Breast epithelium (tissue), 4 donors: ENCODE measurements at places on chromosomes 7 and 10. TPM values are rescaled to one million over a fixed set of nuclear protein-coding genes. Genes with fewer than 3 reads are reported as not detected.
A peak's percentile ranks its signal among the peaks of the same experiment; 100 is the strongest.

GRCh38 chr10:34713875-34714274, 101.2 kb downstream of the PARD3 start:
- H3K27me3 ChIP-seq = no peaks in the 10 kb centered on the region
- no peaks in the 10 kb centered on the region for H3K4me1 ChIP-seq
- peak overlapping the region; percentile 60 for H3K27ac ChIP-seq
- H3K36me3 ChIP-seq = no peaks in the 10 kb centered on the region
- H3K4me3 ChIP-seq = no peak overlapping the region
- no peak for DNase-seq

GRCh38 chr10:47303866-47304265, 3.9 kb downstream of the GDF10 start:
- peaks cover 2% of the 10 kb centered on the region for H3K27me3 ChIP-seq
- H3K27ac ChIP-seq = no peak overlapping the region
- H3K36me3 ChIP-seq = no peaks in the 10 kb centered on the region
- H3K4me3 ChIP-seq = no peak overlapping the region
- DNase-seq = no peak

DNA sequence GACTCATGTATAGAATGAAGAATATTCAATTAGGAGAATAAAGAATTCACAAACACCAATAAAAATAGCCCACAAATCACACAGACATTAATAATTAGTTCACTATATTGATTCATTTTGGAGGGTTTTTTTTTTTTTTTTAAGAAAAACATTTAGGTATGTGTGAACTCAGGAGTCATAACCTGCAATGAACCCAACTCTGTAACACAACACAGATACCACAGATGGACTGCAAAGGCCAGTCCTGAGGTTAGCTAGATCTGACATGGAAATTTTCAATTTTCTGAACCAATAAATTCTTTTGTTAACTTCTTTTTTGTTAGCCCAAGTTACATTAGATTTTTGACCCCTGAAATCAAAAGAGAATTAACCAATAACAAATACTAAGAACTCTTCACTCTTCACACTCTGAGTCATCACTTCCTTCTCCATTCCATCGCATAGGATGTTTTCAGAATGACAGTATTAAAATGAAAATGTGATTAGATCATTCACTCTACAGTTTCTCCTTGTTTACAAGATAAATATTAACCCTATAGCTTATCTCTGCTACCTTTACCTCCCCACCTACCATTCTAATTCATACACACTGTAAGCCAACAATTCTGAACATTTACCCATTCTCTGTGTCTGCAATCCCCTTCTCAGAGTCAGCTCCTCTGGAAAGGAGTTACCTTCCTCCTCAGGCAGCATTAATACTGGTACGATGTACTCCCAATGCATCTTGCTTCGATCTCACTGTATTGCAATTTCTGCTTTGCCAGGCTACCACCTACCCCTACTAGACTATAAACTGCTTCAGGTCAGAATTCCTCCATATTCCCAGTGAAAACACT, 141.5 kb downstream of the LRRN3 start:
- DNase-seq = no peak
- H3K36me3 ChIP-seq = no peaks in the 10 kb centered on the region
- no peaks in the 10 kb centered on the region for H3K4me1 ChIP-seq
- H3K4me3 ChIP-seq = no peak overlapping the region

DNA sequence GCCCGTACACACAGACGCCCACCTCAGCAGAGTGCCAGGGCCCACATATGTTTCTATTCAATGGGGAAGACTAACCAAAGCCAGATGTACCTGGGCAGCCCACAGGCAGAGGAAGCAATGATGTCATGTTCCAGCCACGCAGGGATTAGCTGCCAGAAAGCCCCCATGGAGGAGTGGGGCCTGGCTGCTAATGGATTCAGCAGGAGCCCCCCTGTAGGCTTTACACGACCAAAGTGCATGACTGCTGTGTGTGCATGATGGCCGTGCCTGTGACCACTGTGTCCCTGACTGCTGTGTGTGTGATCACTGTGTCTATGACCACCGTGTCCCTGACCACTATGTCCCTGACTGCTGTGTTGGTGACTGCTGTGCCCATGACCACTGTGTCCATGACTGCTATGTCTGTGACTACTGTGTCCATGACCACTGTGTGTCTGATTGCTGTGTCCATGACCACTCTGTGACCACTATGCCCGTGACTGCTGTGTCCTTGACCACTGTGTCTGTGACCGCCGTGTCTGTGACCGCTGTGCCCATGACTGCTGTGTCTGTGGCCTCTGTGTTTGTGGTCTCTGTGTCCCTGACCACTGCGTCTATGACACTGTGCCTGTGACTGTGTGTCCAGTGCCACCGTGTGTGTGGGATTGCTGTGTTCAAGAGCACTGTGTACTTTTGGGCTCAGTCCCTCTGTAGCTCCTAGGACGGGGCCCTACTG, 409.3 kb downstream of the RPS24 start:
- DNase-seq = no peak
- no peak overlapping the region for H3K4me3 ChIP-seq
- H3K27me3 ChIP-seq = no peaks in the 10 kb centered on the region
- H3K4me1 ChIP-seq = no peaks in the 10 kb centered on the region
- no peak overlapping the region for H3K27ac ChIP-seq

- H3K27ac ChIP-seq = no peak overlapping the region
- H3K4me3 ChIP-seq = no peak overlapping the region
- DNase-seq = no peak
- no peaks in the 10 kb centered on the region for H3K36me3 ChIP-seq
- H3K4me1 ChIP-seq = no peaks in the 10 kb centered on the region
- H3K27me3 ChIP-seq = no peaks in the 10 kb centered on the region
Measured at GRCh38 chr10:6787091-6787490, 207.0 kb upstream of the PRKCQ start.

- H3K4me1 ChIP-seq = no peaks in the 10 kb centered on the region
- H3K27me3 ChIP-seq = no peaks in the 10 kb centered on the region
- no peak overlapping the region for H3K27ac ChIP-seq
- no peak overlapping the region for H3K4me3 ChIP-seq
- H3K36me3 ChIP-seq = no peaks in the 10 kb centered on the region
Measured at GRCh38 chr10:7932301-7933036, 114.2 kb downstream of the TAF3 start.

DNA sequence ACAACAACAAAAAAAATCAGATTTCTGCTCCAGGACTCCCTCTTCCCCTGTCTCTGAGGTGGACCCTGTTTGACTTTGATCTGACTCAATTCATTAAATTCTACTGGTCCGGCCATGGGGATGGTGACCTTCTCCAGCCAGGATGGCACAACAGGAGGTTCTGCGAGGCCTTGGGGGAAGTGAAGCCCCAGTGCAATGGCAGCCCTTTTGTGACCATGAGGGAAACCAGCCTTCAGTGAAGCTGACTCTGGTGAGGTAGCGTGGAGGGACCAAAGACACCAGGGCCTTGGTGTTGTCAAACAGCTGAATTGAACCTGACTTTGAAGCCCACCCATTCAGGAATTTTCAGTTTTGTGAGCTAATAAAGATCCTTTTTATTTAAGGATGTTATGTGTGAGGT, 44.5 kb downstream of the NPTX2 start:
- no peaks in the 10 kb centered on the region for H3K4me1 ChIP-seq
- no peak overlapping the region for H3K27ac ChIP-seq
- no peak for DNase-seq
- no peaks in the 10 kb centered on the region for H3K27me3 ChIP-seq
- H3K4me3 ChIP-seq = no peak overlapping the region

DNA sequence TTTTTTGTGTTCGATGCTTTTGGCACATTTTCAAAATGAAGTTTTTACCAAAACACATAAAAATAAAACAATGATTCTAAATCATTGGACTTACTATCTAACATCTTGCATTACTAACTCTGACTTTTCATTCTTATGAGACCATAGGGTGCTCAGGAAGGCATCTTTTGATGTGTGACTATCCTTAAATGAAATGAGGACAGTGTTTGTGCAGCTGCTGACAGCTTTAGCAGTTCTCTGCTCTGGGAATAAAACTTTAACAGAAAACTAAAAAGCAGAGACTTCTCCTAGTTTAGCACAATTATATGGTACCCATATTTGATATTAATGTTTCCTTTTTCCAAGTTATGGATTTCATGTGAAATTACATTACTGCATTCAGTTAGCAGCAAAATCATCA, 471.6 kb downstream of the ARL4A start:
- no peak for DNase-seq
- no peaks in the 10 kb centered on the region for H3K36me3 ChIP-seq
- no peak overlapping the region for H3K27ac ChIP-seq
- no peak overlapping the region for H3K4me3 ChIP-seq
- H3K27me3 ChIP-seq = no peaks in the 10 kb centered on the region
- H3K4me1 ChIP-seq = no peaks in the 10 kb centered on the region

- peaks cover 8% of the 10 kb centered on the region for H3K4me1 ChIP-seq
- no peaks in the 10 kb centered on the region for H3K36me3 ChIP-seq
- no peaks in the 10 kb centered on the region for H3K27me3 ChIP-seq
- no peak overlapping the region for H3K4me3 ChIP-seq
Measured at GRCh38 chr7:42152329-42153205, 84.4 kb downstream of the GLI3 start.

DNA sequence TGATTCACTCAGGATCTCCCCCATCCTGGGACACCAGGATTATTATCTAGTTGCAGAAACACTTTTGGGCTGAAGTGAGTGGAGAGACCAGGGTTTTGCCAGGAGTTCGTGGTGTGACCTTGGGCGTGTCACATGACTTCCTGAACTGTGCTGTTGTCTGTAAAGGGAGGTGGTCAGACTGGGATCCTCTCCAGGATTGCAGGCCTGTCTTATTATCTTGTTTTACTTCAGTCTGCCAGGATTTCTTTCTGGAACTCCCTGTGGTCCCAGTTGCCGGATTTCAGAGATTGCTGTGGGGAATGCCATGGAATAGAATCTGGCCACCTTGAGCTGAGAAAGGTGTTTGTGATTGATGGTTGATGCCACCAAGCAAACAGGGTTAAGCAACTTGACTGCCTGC, 35.8 kb downstream of the CRCP start:
- no peaks in the 10 kb centered on the region for H3K27me3 ChIP-seq
- H3K27ac ChIP-seq = peak overlapping the region; percentile 78
- no peaks in the 10 kb centered on the region for H3K4me1 ChIP-seq
- no peaks in the 10 kb centered on the region for H3K36me3 ChIP-seq

DNA sequence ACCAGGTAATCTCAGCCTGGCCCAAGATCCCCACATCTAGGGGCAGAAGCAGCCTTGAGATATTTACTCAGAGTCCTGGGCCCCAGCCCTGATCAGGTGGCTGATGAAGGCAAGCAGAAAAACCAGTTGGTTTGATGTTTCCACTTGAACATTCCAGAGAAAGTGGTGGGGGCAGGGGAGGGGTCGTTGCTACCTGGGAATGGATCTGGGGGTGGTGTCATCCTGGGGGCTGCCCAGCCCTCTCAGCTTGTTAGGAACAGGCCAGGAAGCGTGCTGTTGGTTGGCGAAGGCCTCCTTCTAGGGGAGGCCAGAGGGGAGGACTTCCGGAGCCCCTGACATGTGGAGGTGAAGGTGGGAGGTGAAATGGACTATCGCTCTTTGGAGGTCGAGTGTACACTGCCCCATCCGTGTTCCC, 3.7 kb upstream of the ABHD11 start:
- H3K4me3 ChIP-seq = peak overlapping the region; percentile 44
- no peaks in the 10 kb centered on the region for H3K27me3 ChIP-seq
- H3K27ac ChIP-seq = peak overlapping the region; percentile 99
- DNase-seq = peak; percentile 57
- peaks cover 23% of the 10 kb centered on the region for H3K4me1 ChIP-seq
- no peaks in the 10 kb centered on the region for H3K36me3 ChIP-seq

GRCh38 chr10:122373721-122374120, 787 bp upstream of the PLEKHA1 start:
- DNase-seq = no peak
- H3K27ac ChIP-seq = peak overlapping the region; percentile 97
- no peaks in the 10 kb centered on the region for H3K4me1 ChIP-seq
- no peaks in the 10 kb centered on the region for H3K27me3 ChIP-seq

GRCh38 chr7:105790996-105791395, 85.4 kb downstream of the ATXN7L1 start:
- no peaks in the 10 kb centered on the region for H3K27me3 ChIP-seq
- H3K27ac ChIP-seq = no peak overlapping the region
- no peaks in the 10 kb centered on the region for H3K4me1 ChIP-seq
- H3K36me3 ChIP-seq = no peaks in the 10 kb centered on the region
- H3K4me3 ChIP-seq = no peak overlapping the region
- DNase-seq = no peak

DNA sequence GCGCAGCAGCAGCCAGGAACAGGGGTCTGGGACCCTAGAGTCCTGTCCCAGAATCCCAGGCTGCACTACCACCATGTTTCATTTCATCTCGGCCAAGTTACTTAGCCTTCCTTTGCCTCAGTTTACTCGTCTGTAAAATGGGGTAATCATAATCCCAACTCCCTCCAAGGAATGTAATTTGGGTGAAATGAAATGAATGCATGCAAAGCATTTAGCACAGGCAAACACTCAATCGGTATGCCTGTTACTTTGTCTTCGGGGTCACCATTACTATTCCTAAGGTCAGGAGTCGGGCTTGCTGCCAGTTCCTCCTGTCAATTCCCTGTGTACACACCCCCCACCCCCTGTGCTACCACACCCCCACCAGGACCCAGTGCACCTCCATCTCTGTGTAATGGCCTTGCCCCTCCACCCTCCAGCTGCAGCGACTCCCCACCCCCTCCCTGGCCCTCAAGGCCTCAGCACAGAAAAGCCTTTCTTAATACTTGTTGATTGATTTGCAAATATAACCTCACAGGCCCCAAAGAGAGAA, 1.7 kb downstream of the TNS3 start:
- no peak overlapping the region for H3K4me3 ChIP-seq
- no peak overlapping the region for H3K27ac ChIP-seq
- peaks cover 4% of the 10 kb centered on the region for H3K4me1 ChIP-seq
- no peak for DNase-seq
- no peaks in the 10 kb centered on the region for H3K27me3 ChIP-seq

- no peak overlapping the region for H3K4me3 ChIP-seq
- peaks cover 7% of the 10 kb centered on the region for H3K4me1 ChIP-seq
- no peaks in the 10 kb centered on the region for H3K27me3 ChIP-seq
- H3K27ac ChIP-seq = no peak overlapping the region
Measured at GRCh38 chr10:50541921-50542320, 81.8 kb downstream of the SGMS1 start.

GRCh38 chr7:144130730-144131129, 7.8 kb downstream of the OR2A14 start:
- DNase-seq = no peak
- H3K27me3 ChIP-seq = no peaks in the 10 kb centered on the region
- H3K4me1 ChIP-seq = no peaks in the 10 kb centered on the region

AEBP1 gene
- 145 TPM for total RNA-seq

UNC5B gene
- 0.80 TPM for total RNA-seq

TMEM26 gene
- 19.0 TPM for total RNA-seq

AHCYL2 gene
- 21.8 TPM for total RNA-seq

SPDYE5 gene
- not detected for total RNA-seq

SPDYE1 gene
- total RNA-seq = not detected

SLC26A4 gene
- total RNA-seq = 0.44 TPM

NEURL1 gene
- 1.5 TPM for total RNA-seq

SLC39A12 gene
- total RNA-seq = under 0.01 TPM

ANKRD7 gene
- total RNA-seq = not detected

FAM25C gene
- not detected for total RNA-seq

CREB5 gene
- 19.7 TPM for total RNA-seq

AUTS2 gene
- total RNA-seq = 31.5 TPM

ZEB1 gene
- 113 TPM for total RNA-seq

CLIP2 gene
- total RNA-seq = 20.3 TPM

GJD4 gene
- total RNA-seq = not detected

CHAT gene
- not detected for total RNA-seq

PDE6C gene
- total RNA-seq = not detected

FGFR2 gene
- total RNA-seq = 44.3 TPM

OR2A14 gene
- not detected for total RNA-seq

PRSS37 gene
- not detected for total RNA-seq

CYP3A7 gene
- total RNA-seq = 2.3 TPM
